ENCODE measurements at places on chromosomes 2 and 18.

DNA sequence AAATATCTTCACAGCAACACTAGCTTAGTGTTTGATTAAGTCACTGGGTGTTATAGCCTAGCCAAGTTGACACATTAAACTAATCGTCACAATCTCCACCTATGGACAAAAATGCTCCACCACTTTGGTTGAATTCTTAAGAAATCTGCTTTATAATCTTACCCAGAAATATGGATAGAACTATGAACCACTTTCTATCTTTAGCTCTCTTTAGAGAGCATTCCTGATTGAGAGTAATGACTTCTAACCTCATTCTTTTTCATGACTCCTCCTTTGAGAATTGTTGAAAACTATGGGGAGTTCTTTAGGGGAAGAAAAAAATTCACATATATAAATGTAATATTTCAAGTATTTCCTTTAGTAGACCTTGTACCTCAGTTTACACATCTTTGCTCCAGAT lies 1282.2 kb upstream of the ZEB2 start:
- no peak for DNase-seq

GRCh38 chr18:32373995-32374394 lies 96.7 kb downstream of the GAREM1 start:
- no peak for DNase-seq

- no peak for DNase-seq
Observed at GRCh38 chr2:65498396-65498795, 66.0 kb upstream of the SPRED2 start.

GRCh38 chr2:85245891-85246290 lies 81.9 kb downstream of the TGOLN2 start:
- DNase-seq, result no peak

- DNase-seq, result no peak
Observed at GRCh38 chr2:211347328-211347727, 790.9 kb downstream of the CPS1 start.
